ENCODE measurements at places on chromosomes 7 and 10.

- DNase-seq: peak; percentile 80
Observed at GRCh38 chr7:85041605-85042216, 145.1 kb downstream of the SEMA3D start.

GRCh38 chr7:38656968-38657367 lies 25.8 kb upstream of the AMPH start:
- DNase-seq: no peak

- DNase-seq: no peak
Observed at GRCh38 chr7:117146511-117146910, 176.3 kb downstream of the WNT2 start.

GRCh38 chr7:43847496-43847895 lies 21.8 kb downstream of the MRPS24 start:
- DNase-seq: no peak

- DNase-seq: peak; percentile 13
Observed at GRCh38 chr10:1177936-1178335, 121.8 kb downstream of the WDR37 start.

- no peak for DNase-seq
Observed at GRCh38 chr7:17937506-17938120, 2.7 kb downstream of the SNX13 start.

DNA sequence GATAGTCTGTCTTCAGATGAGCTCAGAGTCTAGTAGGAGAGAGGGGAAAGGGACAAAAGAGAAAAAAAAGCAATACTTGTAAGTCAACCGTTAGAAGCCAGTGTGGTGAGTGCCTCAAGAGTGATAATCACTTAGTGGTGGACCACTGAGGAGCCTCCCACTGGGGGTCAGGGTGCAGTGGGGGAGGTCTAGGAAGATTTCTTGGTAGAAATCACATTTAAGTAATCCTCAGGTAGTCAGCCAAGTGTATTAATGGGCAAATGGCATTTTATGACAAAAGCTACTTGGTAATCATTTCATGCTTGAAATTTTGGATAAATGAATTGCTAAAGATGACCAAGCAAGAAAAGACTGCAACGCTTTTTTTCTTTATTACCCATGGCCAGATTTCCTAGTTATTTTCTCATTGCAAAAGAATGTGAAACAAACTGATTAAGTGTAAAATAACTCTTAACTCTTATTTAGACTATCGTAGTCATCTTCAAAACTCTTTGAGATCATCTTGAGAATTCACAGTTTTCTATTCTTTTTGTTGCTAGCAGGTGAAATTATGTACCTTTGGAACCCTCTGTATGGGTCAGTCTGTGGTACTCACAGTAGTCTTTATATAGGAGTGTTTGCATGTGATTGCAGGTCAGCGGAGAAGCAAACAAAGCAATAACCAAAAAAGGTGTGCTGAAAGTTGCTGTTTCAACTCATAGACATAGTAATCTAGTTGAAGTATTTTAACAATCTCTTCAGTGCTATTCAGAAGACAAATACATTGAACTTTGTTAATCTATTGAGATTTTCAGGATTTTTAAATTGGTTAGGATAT lies 63.9 kb downstream of the PPP1R9A start:
- no peak for DNase-seq

DNA sequence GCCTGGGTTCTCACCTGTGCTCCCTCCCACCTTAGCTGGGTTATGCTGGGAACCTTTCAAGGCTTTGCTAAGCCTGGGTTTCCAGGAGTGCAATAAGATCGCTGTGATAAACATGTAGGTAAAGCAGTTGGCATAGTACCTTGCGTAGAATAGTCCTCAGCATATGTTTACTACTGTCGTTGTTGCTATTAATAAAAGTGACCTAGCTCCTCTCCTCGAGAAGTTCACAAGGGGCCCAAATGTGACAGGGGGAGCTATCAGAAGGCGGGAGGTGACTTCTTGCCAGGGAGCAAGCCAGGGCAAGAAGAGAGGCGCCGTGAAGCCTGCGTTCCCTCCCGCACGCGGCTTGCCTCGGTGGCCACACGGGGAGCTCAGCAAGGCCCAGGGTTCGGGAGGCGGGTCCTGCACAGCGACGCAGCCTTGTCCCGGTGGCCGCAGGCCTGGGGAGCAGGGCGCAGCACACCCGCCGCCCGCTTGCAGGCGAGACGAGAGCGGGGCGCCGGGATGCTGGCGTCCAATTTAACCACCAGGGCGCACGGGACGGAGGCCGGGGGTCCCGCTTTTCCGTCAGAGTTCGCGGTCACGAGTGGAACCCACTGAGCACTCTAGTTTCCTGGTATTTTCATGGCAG lies 106.2 kb downstream of the SNX10 start:
- DNase-seq: no peak

DNA sequence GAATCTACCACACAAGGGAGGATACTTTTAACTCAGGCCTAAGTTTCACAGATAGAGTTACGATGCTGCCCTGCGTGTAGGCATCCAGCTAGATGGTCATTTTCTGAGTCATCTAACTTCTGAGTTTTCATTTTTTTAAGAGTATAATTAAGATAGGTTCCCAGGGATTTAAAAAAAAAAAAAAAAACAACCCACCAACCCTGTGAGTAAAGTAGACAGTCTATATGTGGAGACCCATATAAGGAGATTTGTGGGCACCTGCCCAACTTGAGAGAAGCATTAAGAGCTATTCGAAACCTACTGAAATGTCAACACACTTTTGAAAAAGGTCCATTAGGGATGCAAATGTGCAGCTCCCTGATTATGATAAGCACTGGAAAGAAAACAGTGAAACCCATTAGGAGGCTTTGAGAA lies 257.3 kb downstream of the TRIL start:
- DNase-seq: no peak

- DNase-seq: no peak
Observed at GRCh38 chr10:110398419-110399105, 93.8 kb upstream of the SMNDC1 start.

DNA sequence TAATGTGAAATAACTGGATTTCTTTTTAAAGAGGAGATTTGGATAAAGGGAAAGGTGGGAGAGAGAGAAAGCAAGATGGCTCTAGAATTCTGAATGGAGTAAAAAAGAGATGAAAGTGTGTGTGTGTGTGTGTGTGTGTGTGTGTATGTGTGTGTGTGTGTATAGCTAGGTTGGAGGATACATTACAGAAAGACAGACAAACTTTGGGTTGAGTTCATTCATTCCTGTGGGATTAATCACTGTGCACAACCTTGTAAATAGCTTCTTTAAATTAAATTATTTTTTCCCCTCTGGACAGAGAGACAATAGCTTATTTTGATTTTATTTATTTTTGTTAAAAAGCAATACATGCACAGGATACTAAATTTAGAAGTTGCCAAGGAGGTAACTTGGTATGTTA lies 7.5 kb downstream of the ASB4 start:
- no peak for DNase-seq

- DNase-seq: no peak
Observed at GRCh38 chr7:8373851-8374250, 59.6 kb upstream of the NXPH1 start.
